MM.1S (cell line): ENCODE measurements at places on chromosomes 2 and 18.

DNA sequence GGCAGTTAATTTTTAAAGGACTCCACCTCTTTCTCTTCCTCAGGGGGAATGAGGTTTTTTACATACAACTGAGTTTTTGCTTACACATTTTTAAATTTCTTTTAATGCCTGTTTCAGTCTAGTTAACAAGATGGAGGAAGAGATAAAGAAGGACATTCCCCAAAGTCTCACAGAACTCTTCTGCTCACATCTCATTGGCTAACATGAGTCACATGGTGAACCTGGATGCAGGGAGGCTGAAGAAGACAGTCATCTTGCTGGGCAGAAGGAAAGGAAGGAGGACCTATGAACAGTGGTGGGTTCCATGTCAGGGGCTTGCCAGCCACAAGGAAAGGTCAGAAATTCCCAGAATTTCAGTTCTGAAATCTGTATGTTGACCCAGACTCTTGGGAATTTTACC is 10.4 kb upstream of the ST8SIA5 start:
- no peak for DNase-seq

DNA sequence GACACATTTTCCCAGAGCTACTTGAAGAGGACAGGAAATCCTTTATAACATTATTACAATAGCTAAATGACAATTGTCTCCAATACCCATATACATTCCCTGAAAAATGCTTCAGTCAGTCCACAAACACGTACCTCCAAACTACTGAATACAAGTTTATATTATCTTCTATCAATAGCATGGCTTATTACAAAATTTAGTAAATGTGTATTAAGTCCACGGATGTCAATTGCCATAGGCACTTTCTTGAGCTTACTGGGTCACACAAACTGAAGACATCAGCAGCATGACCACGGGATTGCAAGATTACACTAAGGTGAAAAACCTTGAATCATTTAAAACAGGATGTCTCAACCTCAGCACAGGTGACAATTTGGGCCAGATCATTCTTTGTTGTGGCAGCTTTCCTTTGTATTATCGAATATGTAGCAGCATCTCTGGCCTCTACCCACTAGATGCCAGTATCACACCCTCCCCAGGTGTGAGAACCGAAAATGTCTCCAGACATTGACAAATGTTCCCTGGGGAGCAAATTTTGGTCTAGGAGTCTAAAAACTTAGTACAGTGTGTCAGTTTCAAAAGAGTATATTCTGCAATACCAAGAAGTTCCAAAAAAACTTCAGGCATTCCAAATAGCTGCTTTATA is 1.4 kb downstream of the MBD2 start:
- DNase-seq = peak; percentile 89

GRCh38 chr2:221480163-221480562 is 91.9 kb downstream of the EPHA4 start:
- DNase-seq = no peak

GRCh38 chr2:200419325-200419724 is 90.5 kb downstream of the KCTD18 start:
- DNase-seq = no peak

DNA sequence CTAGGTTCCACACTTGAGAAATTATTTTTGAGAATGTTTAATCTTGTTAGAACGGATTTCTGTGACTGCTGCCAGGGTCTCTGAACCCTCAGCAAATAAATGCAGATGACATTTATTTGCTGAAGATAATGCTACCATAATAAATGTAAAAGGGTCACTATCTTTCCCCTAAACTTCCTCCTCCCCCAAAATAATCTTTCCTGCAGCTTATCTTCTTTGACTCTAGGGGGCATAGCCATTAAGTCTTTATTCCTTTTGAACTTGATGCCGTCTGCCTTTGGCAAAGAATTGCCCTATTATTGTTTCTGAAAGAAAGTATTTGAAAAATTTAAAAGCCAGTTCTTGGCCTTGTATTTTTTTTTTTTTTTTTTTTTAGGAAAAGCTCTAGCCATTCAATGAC is 63.6 kb upstream of the ACSL3 start:
- DNase-seq = no peak

GRCh38 chr2:67880291-67880761 is 182.5 kb downstream of the C1D start:
- no peak for DNase-seq

DNA sequence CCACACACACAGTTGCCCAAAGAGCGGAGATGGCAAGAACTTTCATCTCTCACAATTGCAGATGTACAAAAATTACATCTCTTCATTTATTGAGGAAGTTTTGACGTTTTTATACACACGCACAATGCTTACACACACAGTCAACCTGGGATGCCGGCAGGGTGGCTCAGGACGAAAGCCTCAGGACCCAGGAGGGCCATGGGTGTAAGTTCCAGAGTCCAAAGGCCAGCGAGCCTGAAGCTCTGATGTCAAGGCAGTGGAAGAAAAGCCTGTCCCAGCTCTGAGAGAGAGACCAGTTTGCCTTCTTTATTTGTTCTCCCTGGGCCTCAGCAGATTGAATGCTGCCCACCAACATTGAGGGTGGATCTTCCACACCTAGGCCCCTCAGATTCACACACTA is 10.1 kb downstream of the AMER3 start:
- no peak for DNase-seq

GRCh38 chr2:190979906-190980629 is 33.9 kb downstream of the STAT1 start:
- no peak for DNase-seq
